ENCODE measurements at places on chromosomes 7 and 10.

- no peak for DNase-seq
Observed at GRCh38 chr10:6659451-6659850, 79.4 kb upstream of the PRKCQ start.

- DNase-seq: peak; percentile 46
Observed at GRCh38 chr10:77837248-77837924, 89.2 kb downstream of the DLG5 start.

- no peak for DNase-seq
Observed at GRCh38 chr10:117087521-117087920, 50.5 kb downstream of the VAX1 start.

- DNase-seq: no peak
Observed at GRCh38 chr10:44439958-44440244, 55.0 kb upstream of the CXCL12 start.

GRCh38 chr7:140831724-140832123 lies 93.0 kb downstream of the BRAF start:
- no peak for DNase-seq

DNA sequence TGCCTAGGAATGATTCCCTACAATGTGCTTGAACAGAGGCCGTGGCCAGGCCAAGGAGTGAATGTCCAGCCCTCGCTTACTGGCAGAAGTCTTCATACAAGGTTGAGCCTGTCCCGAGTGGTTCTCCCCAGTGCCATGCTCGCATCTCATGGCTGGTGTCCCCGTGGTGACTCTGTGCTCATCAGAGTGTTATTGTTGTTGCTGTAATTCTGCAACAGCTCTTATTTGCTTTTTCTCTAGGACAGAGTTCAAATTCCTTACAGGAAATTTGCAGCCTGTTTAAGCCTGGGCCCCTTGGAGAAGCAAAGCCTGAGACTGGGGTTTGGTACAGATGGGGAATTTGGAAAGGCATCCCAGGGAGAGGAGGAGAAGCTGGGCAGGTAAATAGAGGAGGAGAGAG lies 157.7 kb upstream of the PRR15 start:
- DNase-seq: no peak
